ENCODE measurements at places on chromosomes 5 and 9.

DNA sequence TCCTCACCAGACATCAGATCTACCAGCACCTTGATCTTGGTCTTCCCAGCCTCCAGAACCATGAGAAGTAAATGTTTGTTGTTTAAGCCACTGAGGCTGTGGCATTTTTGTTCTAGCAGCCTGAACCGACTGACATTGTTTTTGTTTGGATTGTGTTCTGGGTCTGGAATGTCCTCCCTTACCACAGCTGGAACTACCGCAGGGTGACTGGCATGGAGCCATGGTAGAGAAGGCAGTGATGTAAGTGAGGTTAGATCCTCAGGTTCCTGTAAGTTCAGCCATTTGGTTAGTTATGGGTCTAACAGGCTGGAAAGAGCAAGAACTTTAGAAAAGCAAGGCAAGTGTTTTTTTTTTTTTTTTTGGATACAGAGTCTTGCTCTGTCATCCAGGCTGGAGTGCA is 209.3 kb downstream of the DAB2IP start:
- DNase-seq: no peak

- no peak for DNase-seq
Observed at GRCh38 chr9:131668057-131668438, 71.8 kb downstream of the RAPGEF1 start.

DNA sequence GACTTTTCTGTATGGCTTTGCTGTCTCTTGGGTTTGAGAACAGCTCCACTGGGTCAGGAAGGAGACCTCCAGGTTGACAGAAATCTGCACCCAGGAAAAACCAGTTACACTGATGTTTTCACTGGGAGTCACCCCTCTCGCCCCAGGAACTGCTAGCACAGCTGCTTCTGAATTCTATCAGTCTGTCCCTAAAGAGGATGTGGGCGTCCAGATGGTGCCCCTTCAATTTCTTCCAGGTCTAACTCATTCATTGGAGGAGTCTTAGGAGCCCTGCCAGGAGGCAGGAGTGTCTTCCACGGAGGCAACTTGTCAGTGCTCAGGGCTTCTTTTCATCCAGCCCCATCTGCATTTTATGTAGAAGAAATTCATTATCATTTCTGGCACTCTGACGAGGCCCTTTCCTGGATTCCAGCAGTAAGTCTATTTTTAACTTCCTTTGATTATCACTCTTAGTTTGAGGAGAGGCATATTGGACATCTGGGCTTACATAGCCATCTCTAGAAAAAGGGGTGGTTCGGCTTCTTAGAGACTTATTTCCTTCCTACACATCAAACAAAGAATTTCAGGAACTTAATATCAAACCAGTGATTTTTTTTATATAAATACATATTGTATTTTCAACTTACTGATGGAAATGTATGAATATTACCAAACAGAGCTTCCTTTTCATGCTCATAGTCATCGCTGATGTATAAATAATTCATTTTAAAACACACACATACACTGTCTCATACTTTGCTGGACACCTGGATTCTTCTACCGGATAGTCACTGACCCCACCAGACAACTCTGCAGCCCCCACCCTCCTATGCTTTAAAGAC is 148.8 kb downstream of the IRX2 start:
- DNase-seq: no peak

DNA sequence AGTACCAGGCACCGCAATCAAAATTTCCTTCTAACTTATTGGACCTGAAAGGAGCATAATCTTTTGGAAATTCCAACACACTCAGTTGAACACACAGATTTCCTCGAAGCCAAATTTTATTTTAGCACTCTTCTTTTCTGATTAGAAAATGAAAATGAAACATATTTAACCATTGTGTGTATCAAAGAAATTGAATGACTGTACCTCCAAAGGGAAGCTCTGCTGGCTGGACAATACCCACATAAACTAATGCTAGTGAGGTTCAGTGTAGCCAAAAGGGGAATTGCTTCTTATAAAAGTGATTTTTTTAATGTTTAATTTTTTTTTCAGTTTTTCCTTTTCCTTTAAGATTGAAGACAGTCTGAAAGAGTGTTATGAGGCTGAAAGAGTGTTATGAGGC is 239.6 kb upstream of the NREP start:
- DNase-seq: no peak

GRCh38 chr9:120915854-120916470 is 10.6 kb downstream of the TRAF1 start:
- DNase-seq: no peak

GRCh38 chr5:179803651-179804554 is 2.8 kb downstream of the MGAT4B start:
- DNase-seq: no peak

DNA sequence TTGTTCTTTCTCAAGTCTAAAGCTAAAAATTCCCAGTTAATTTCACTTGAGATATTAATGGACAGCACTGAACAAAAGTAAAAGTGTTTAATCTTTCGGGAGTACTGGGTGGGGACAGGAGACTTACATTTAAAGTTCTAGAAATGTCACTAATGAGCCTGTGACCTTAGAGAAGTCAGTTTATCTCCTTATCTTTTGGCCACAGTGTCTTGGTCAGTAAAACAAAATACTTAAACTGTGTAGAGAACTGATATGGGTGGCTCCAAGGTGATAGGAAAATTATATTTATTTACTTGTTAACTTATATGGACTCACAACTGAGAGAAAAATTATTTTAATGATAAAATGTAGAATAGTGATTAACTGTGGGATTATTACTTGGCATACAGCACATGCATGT is 8.9 kb downstream of the IPO11 start:
- no peak for DNase-seq

DNA sequence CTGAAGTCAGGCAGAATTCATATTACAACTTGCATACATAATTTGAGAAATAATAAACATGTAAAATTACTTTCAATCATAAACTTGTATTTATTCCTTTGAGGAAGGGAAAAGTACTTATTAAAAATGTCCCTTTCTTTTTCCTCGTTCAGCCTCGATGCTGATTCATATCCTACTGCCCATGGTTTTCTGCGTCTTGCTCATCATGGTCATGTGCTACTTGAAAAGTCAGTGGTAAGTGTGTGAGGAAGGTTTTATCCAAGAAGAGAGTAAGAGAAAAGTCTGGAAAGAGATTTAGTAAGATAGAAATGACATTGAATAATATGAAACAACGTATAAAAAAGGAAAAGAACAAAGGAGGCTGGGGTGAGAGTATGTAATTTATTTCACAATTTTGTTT is 85.9 kb downstream of the OSMR start:
- no peak for DNase-seq

GRCh38 chr5:10860645-10861422 is 99.8 kb upstream of the DAP start:
- no peak for DNase-seq

- no peak for DNase-seq
Observed at GRCh38 chr5:102561894-102562760, 63.3 kb upstream of the SLCO6A1 start.

GRCh38 chr5:28666110-28666509 is 1627.7 kb upstream of the CDH9 start:
- no peak for DNase-seq

Measured in stimulated activated CD4-positive, alpha-beta T cell treated with anti-CD3 and anti-CD28 coated beads, TNF-alpha, amount 100 ng/mL, for 1 hour (primary cell).